ENCODE measurements at places on chromosomes 1 and 21. TPM values are rescaled to one million over a fixed set of nuclear protein-coding genes. Genes with fewer than 3 reads are reported as not detected.

The IL20 gene
- total RNA-seq: not detected

The SYT14 gene
- total RNA-seq: not detected

The CCDC185 gene
- total RNA-seq: not detected

The GPATCH2 gene
- total RNA-seq: 6.6 TPM

The COL16A1 gene
- not detected for total RNA-seq

The KCNE2 gene
- not detected for total RNA-seq

The GPR3 gene
- total RNA-seq: 1.1 TPM

The PRCC gene
- 69.8 TPM for total RNA-seq

The TXNIP gene
- 134 TPM for total RNA-seq

The CA14 gene
- total RNA-seq: not detected

The HYI gene
- 4.1 TPM for total RNA-seq

The RAB29 gene
- total RNA-seq: 20.1 TPM

The MYCL gene
- total RNA-seq: 0.13 TPM

The XCL1 gene
- total RNA-seq: 106 TPM

The TTF2 gene
- 127 TPM for total RNA-seq

The NES gene
- not detected for total RNA-seq

The CYP4B1 gene
- not detected for total RNA-seq

The ZCCHC17 gene
- 27.2 TPM for total RNA-seq
